Epithelial cell of umbilical artery (primary cell): ENCODE measurements at places on chromosomes 7 and 10. TPM values are rescaled to one million over a fixed set of nuclear protein-coding genes. Genes with fewer than 3 reads are reported as not detected.

Gene GPRIN2
- not detected in 2 replicates for total RNA-seq

Gene DDX56
- 70.8 and 76.1 TPM in 2 replicates for total RNA-seq

Gene SYNPO2L
- not detected in 2 replicates for total RNA-seq

Gene BTBD16
- total RNA-seq, result not detected in 2 replicates

Gene EVX1
- not detected in 2 replicates for total RNA-seq

Gene PON1
- not detected in 2 replicates for total RNA-seq

Gene DMBT1
- under 0.01 TPM in 1 of 2 replicates, not detected in the other for total RNA-seq

Gene ZNF32
- total RNA-seq, result 27.0 and 28.7 TPM in 2 replicates

Gene SFTPA1
- total RNA-seq, result not detected in 2 replicates

Gene CCL24
- total RNA-seq, result not detected in 2 replicates

Gene TCAF2
- 3.6 and 8.4 TPM in 2 replicates for total RNA-seq

Gene MBLAC1
- total RNA-seq, result 2.7 and 2.9 TPM in 2 replicates

Gene ZEB1
- 86.7 and 139 TPM in 2 replicates for total RNA-seq

Gene ANKRD1
- total RNA-seq, result 1,195 and 1,657 TPM in 2 replicates

Gene ELAPOR2
- 18.2 and 32.4 TPM in 2 replicates for total RNA-seq

Gene SPDYE16
- not detected in 2 replicates for total RNA-seq

Gene CPVL
- total RNA-seq, result not detected in 2 replicates

Gene CXCL12
- under 0.01 and 0.46 TPM in 2 replicates for total RNA-seq

Gene OR2A12
- total RNA-seq, result not detected in 2 replicates

Gene C10orf67
- under 0.01 TPM in 1 of 2 replicates, not detected in the other for total RNA-seq

Gene TMEM229A
- total RNA-seq, result not detected in 2 replicates

Gene SORCS1
- not detected in 2 replicates for total RNA-seq

Gene MKX
- under 0.01 TPM in 1 of 2 replicates, not detected in the other for total RNA-seq

Gene PILRA
- not detected in 2 replicates for total RNA-seq

Gene SPDYE6
- not detected in 2 replicates for total RNA-seq

Gene PTEN
- 83.5 and 84.5 TPM in 2 replicates for total RNA-seq

Gene LRRC61
- total RNA-seq, result 0.65 and 1.2 TPM in 2 replicates

Gene LRRC4
- 0.32 and 0.61 TPM in 2 replicates for total RNA-seq

Gene HECW1
- total RNA-seq, result not detected in 2 replicates

Gene ZRANB1
- 16.9 and 20.8 TPM in 2 replicates for total RNA-seq

Gene GJC3
- 0.30 TPM in 1 of 2 replicates, not detected in the other for total RNA-seq

Gene CAV2
- total RNA-seq, result 150 and 198 TPM in 2 replicates

Gene NCF1
- not detected in 2 replicates for total RNA-seq

Gene SFRP5
- not detected in 2 replicates for total RNA-seq

Gene TRPV6
- not detected in 2 replicates for total RNA-seq

Gene ELMO1
- 28.3 and 40.7 TPM in 2 replicates for total RNA-seq

Gene ACBD7
- 1.3 and 4.6 TPM in 2 replicates for total RNA-seq

Gene ALOX5
- total RNA-seq, result under 0.01 and 0.15 TPM in 2 replicates

Gene COBL
- not detected in 2 replicates for total RNA-seq

Gene VGF
- total RNA-seq, result 0.32 and 1.1 TPM in 2 replicates

Gene RPEL1
- total RNA-seq, result 0.32 TPM in 1 of 2 replicates, not detected in the other

Gene FFAR4
- not detected in 2 replicates for total RNA-seq

Gene WNT8B
- total RNA-seq, result not detected in 2 replicates

Gene ZDHHC4
- total RNA-seq, result 33.0 and 37.7 TPM in 2 replicates

Gene DHTKD1
- 25.3 and 36.3 TPM in 2 replicates for total RNA-seq

Gene CPA2
- not detected in 2 replicates for total RNA-seq

Gene FAM149B1
- total RNA-seq, result 23.7 and 25.7 TPM in 2 replicates

Gene PNLIP
- not detected in 2 replicates for total RNA-seq

Gene GPR22
- total RNA-seq, result not detected in 2 replicates

Gene CALML3
- total RNA-seq, result not detected in 2 replicates

Gene FAM20C
- total RNA-seq, result 7.6 and 10.1 TPM in 2 replicates

Gene KIFBP
- 28.9 and 42.7 TPM in 2 replicates for total RNA-seq

Gene SFTPD
- not detected in 2 replicates for total RNA-seq

Gene DYDC1
- not detected in 2 replicates for total RNA-seq

Gene TUBAL3
- total RNA-seq, result under 0.01 and 0.15 TPM in 2 replicates

Gene GPR85
- total RNA-seq, result 1.2 and 4.5 TPM in 2 replicates
